MM.1S (cell line): ENCODE measurements at places on chromosomes 6 and 20.
A peak's percentile ranks its signal among the peaks of the same experiment; 100 is the strongest.

GRCh38 chr20:16729080-16729479 is 746 bp upstream of the SNRPB2 start:
- DNase-seq, result no peak

DNA sequence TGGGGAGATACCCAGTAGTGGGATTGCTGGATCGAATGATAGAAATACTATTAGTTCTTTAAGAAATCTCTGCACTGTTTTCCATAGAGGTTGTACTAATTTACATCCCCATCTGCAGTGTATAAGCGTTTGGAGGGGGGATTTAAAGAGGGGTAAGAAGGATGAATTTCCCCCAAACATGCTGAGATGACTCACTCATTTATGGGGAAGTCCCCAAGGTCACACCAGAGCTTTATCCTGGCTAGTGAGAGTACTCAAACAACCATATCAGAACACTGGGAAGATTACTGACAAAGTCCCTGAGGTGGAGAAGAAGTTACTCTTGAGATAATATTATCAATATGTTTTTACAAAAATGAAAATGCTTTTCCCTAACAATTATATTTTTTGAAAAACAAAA is 44.0 kb downstream of the ROS1 start:
- no peak for DNase-seq

- no peak for DNase-seq
Measured at GRCh38 chr6:147132889-147133288, 71.3 kb upstream of the STXBP5 start.

GRCh38 chr20:36098364-36098763 is 56.2 kb upstream of the EPB41L1 start:
- peak; percentile 85 for DNase-seq

DNA sequence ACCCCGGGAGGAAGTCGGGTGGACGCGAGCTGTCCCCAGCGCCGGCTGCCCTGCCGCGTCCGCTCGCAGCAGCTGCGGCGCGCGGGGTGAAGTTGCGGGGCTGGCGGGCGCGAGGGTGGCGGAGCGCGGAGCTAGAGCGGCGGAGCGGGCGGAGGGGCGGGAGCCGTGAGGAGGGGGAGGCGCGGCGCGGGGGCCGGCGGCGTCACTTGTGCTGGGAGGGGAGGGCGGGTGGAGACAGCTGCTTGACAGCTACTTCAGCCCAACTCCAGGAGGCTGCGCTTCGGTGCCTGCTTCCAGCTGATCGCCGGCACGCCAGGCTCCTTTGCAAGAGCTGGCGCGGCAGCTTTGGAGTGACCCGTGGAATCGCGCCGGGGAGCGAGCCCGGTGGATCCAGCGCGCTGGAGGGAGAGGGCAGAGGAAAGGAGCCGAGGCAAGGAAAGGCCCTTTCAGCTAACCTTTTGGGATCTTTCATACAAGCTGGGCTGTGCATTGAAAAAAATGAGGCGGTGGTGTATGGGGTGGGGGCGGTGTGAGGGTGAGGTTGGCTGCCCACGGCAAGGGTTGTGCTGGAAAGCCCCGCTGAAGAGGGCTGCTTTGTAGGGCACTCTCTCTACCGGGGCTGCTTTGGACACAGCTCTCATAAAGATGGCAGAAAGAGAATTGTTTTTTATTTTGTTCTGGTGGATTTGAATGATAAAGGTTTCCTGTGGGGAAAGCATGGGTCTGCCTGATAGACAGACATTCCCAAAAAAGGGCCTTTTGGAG is 24.6 kb downstream of the RIPOR2 start:
- no peak for DNase-seq

DNA sequence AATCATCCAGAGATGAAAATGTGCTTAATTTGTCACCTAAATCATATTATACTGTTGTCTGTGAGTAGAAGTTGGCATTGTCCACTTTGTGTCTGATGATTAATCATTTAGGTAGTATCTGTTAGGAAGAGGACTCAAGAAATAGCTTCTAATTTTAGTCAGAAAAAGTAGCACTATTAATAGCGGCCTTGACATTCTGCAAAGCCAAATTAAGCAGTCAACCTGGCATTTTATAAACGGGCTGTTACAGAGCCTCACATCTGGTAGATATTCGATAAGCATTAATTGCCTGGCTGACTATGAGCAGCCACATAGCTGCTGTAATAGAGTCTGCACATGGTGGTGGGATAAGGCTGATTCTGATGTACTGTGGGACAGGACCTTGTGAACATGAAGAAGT is 99.5 kb downstream of the KLHL32 start:
- DNase-seq, result peak; percentile 36

GRCh38 chr20:53439616-53440015 is 154.0 kb downstream of the ZNF217 start:
- no peak for DNase-seq

DNA sequence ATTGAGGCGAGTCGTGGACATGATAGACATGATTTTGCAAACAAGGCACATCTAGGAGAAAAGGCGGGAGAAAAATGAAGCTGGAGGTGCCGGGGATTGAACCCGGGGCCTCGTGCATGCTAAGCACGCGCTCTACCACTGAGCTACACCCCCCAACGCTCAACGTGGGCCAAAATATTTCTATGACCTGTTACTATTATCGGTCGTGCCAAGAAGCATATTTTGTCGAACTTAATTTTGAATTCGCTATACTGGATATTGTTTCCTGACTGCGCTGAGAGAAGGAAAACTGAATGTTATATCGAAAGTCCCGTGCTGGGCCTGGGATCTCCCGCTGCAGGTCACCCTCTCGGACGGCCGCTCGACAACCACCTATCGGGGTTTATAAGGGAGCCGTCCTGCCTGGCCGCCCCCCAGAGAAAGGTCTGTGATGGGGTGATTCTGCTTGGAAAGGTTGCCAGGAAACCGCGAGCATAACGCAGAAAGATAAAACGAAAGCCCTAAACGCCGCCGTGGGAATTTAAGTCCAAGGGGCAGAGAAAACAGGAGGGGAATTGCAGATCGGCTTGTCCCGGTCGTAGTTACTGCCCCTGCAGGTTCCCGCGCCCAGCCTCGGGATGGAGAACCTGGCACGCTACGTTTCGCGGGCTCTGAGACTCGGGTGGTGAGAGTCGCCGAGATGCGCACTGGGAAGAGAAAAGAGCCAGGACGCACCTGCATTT is 60.0 kb downstream of the TRIM27 start:
- peak; percentile 76 for DNase-seq

DNA sequence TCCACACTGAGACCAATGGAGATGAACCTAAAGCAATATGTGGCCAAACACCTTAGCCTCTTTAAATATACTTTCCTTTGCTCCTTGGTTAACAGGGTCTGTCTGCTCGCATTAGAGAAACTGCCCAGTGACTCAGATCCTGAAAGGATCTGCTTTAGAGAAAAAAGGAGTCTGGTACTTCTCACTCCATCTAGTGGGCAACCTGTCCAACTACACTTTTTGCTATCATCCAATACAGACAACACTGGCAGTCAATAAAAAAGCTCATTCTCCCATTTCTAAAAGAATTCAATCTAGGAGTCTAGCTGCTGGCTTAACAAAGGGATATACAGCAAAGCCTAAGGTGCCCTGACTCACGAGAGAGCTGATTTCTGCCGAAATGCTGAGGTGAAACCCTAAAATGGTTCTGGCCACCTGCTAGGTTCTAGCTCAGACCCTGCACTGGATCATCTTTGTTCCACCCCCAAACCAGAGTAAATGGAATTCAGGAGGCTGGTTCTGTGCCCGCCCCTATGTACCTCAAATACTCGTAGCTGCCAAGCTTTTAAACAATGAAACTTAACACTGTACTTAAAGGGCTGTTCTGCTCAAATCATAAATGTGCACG is 11.5 kb downstream of the GNL1 start:
- peak; percentile 49 for DNase-seq

DNA sequence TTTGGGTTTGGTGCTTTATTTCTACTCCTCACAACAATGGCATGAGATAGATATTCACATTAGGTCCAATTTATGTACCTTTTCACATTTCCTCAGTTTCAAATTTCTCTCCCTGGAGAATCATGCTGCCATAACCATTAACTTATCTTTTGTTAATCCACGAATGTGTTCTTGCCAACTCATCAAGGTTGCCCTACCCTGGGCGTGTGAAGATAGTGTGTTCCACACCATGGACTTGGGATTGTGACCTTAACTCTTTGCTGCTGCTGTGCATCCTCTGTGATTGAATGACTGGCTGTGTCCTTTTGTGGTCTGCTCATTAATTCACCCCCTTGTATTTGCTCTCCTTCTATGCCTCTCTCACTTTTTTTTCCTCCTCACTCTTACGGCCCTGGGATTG is 34.2 kb upstream of the SNRPB2 start:
- DNase-seq, result no peak

DNA sequence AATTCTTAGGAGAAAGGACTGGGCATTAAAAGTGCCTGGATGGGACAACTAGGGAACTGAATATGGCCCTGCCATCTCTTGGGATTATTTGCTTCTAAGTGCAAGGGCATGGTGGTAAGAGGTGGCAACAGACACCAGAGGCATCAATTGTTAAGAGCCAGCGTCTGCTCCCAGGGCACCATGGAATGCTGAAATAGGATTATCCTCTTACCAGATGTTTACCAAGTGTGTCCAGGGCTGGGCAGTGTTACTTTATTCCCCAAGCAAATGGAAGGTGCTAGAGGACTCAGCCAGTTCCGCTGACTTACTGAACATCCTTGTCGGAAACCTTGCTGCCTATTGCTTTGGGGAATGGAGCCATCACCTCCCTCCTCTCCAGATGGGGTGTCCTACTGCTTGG is 273.6 kb upstream of the SUPT3H start:
- DNase-seq, result no peak
